ENCODE measurements at places on chromosomes 4 and X. TPM values are rescaled to one million over a fixed set of nuclear protein-coding genes. Genes with fewer than 3 reads are reported as not detected.

GRCh38 chr4:146637621-146638332 lies 916 bp upstream of the POU4F2 start:
- peaks cover 19% of the 10 kb centered on the region for H3K4me1 ChIP-seq
- H3K4me3 ChIP-seq = peak overlapping the region; percentile 82
- peaks cover 98% of the 10 kb centered on the region for H3K27me3 ChIP-seq

GRCh38 chr4:140020457-140021361 lies 133.3 kb downstream of the MAML3 start:
- peak overlapping the region; percentile 11 for H3K4me3 ChIP-seq
- no peaks in the 10 kb centered on the region for H3K36me3 ChIP-seq
- peak overlapping the region; percentile 62 for H3K27ac ChIP-seq
- H3K27me3 ChIP-seq = no peaks in the 10 kb centered on the region
- H3K4me1 ChIP-seq = peaks cover 38% of the 10 kb centered on the region
- DNase-seq = no peak

GRCh38 chrX:739611-740010 lies 109.0 kb downstream of the SHOX start:
- H3K27ac ChIP-seq = no peak overlapping the region
- no peak for DNase-seq
- H3K4me3 ChIP-seq = no peak overlapping the region
- H3K36me3 ChIP-seq = no peaks in the 10 kb centered on the region

The GUCY1A1 gene
- 6.2 TPM for total RNA-seq

The SYNPO2 gene
- 22.9 TPM for total RNA-seq

The NMU gene
- total RNA-seq = 19.4 TPM

The GPR50 gene
- total RNA-seq = 2.1 TPM

The BANK1 gene
- total RNA-seq = 2.5 TPM

The PDLIM3 gene
- 0.93 TPM for total RNA-seq

DNA sequence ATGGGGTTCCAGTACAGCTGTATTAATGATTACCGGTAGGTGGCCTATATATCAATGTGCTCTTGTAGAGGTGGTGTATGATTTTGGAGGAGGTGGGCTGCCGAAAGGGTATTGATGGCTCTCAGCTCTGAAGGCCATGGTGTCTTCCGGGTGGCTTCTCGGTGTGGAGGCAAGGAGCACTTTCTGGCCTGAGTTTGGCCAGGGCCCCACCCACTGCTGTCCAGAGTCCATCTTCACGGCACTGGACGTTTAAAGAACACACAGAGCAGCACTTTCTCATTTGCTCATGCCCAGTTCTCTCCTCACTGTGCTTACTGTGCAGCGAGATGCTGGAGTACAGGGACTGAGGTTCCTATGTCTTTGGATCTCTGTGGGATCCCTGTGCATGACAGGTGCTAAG lies 16.1 kb downstream of the BST1 start:
- no peak overlapping the region for H3K4me3 ChIP-seq
- no peaks in the 10 kb centered on the region for H3K27me3 ChIP-seq
- H3K27ac ChIP-seq = no peak overlapping the region
- no peak for DNase-seq

DNA sequence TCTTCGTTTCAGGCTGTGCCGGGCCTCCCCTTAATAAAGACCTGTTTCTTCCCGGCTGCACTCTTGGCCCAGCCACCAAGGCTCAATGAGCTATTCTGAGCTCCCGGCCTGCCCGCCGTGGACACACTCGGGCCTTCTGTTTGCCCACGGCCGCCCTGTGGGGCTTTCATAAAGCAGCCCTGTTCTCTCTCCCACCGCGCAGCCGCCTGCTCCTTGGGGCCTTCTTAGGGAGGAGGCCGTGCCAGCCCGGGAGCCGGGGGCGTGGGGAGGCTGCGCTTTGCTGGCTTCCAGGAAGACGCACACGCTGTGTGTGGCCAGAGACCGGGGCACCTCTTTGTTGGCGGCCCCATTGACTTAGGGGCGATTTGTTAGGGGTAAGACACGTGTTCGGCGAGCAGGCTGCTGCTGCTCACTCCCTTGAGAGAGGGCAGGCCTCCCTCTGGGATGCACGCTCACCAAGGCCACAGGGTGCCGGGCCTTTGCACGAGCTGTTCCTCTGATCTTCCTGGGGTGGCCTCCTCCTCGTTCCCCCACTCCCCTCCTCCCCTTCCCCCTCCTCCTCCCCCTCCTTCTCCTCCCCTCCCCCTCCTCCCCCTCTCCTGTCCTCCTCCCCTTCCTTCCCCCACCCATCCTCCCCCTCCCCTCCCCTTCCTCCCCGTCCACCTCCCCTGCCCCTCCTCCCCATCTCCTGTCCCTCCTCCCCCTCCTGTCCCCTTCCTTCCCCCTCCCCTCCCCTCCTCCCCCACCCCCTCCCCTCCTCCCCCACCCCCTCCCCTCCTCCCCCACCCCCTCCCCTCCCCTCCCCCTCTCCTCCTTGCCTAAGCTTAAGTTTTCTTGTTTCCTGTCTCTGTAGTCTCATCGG lies 11.3 kb downstream of the BLOC1S4 start:
- no peak for DNase-seq
- H3K4me1 ChIP-seq = peaks cover 16% of the 10 kb centered on the region
- no peaks in the 10 kb centered on the region for H3K27me3 ChIP-seq
- H3K27ac ChIP-seq = peak overlapping the region; percentile 39

DNA sequence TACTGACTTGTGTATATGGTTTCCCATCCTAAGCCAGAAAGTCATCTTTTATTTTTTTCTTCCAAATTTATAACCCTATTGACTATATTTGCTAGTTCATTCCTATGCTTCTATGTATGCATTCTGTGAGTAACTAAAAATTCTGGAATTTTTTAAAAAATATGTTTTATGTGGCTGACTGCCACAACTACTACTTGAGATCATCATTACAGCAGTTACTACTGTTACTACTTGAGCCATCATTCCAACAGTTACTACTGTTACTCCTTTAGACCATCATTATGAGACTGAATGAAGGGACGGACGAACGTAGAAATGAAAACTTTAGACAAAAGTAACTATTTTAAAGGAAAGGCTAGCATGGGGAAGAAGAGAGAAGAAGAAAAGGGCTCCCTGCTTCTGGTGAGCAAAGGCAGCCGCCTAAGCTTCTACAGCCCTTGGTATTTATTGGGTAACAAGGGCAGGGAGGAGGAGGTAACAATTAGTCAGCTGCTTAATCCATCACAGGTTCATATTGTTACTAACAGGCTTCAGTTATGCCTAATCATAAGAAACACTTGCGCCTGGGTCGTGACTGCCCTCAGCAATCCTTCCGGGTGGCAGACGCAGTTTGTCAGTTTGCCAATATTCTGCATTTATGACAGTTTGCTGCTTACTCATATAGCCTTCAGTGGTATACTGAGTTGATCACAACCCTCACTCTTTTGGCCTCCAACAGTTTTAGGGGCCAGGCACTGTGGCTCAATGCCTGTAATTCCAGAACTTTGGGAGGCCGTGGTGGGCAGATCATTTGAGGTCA lies 80.4 kb downstream of the PDLIM5 start:
- peaks cover 29% of the 10 kb centered on the region for H3K4me1 ChIP-seq
- no peaks in the 10 kb centered on the region for H3K27me3 ChIP-seq
- peak overlapping the region; percentile 49 for H3K27ac ChIP-seq
- H3K36me3 ChIP-seq = peaks cover 4% of the 10 kb centered on the region
- no peak overlapping the region for H3K4me3 ChIP-seq

DNA sequence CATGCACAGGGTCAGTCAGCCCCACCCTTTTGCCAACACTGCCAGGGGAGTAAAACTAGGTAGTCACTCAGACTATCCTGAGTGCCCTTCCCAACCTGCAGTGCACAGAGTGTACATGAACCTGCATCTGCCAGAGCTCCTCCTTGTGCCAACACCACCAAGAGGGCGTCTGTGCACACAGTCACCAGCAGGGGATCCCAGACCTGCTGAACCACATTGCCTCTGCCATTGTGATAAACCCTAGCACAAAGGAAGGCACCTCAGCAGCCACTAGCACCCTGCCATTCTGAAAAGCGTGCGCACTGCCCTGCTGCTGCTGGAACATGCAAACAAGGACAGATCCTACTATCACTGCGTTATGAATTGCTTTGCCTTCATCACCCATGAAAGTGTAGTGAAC lies 247.8 kb upstream of the POU3F4 start:
- no peak overlapping the region for H3K4me3 ChIP-seq
- H3K27me3 ChIP-seq = no peaks in the 10 kb centered on the region
- no peaks in the 10 kb centered on the region for H3K36me3 ChIP-seq
- H3K4me1 ChIP-seq = no peaks in the 10 kb centered on the region

- DNase-seq = no peak
- H3K27me3 ChIP-seq = no peaks in the 10 kb centered on the region
- H3K4me1 ChIP-seq = no peaks in the 10 kb centered on the region
- H3K36me3 ChIP-seq = no peaks in the 10 kb centered on the region
- no peak overlapping the region for H3K27ac ChIP-seq
These were observed 589.9 kb upstream of the GNPDA2 start for GRCh38 chr4:45316257-45316656.

DNA sequence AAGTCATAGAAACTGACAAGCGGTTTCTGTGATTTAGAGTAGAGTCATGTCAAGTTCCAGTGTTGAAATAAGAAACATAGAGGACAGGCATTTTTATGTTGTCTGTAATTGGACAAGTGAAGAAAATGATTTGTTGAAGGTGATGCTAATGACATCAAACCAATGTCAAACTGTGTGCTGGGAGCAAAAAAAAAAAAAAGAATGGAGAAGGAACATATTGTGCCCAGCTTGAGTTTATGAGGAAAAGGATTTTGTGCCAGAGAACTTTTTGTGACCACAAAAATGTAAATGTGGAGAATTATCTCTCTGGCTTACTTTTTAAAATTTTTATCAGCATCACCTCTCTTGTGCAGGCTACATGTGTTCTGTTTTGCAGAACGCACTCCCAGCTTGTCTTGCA lies 495.7 kb downstream of the RAPGEF2 start:
- no peak overlapping the region for H3K27ac ChIP-seq
- no peak for DNase-seq
- H3K36me3 ChIP-seq = no peaks in the 10 kb centered on the region

GRCh38 chr4:39365360-39365759 lies 802 bp downstream of the RFC1 start:
- H3K4me3 ChIP-seq = peak overlapping the region; percentile 95
- DNase-seq = no peak
- H3K4me1 ChIP-seq = peaks cover 11% of the 10 kb centered on the region

The CT55 gene
- not detected for total RNA-seq

GRCh38 chr4:127856813-127857447 lies 23.8 kb upstream of the PLK4 start:
- DNase-seq = no peak
- H3K36me3 ChIP-seq = peaks cover 29% of the 10 kb centered on the region
- peaks cover 3% of the 10 kb centered on the region for H3K4me1 ChIP-seq
- H3K27ac ChIP-seq = peak overlapping the region; percentile 99

DNA sequence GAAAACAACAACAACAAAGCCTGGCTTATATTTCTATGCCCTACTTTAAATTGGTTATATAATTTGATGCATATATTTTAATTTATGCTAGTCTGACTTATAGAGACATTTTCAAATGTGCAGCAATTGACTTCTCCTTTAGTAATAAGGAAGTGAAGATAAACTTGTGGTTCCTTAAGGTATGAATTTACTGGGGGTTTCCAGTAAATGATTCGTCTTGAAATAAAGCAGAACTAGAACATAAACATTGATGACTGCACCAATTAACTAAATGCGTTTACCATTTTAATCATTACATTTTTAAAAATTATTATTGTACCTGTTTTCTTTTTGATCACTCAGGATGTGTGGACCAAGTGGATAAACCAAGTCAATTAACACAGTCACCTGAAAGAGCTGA lies 99.6 kb upstream of the CCSER1 start:
- no peak overlapping the region for H3K27ac ChIP-seq
- DNase-seq = no peak
- peaks cover 4% of the 10 kb centered on the region for H3K4me1 ChIP-seq
- no peaks in the 10 kb centered on the region for H3K27me3 ChIP-seq
- H3K36me3 ChIP-seq = no peaks in the 10 kb centered on the region
- no peak overlapping the region for H3K4me3 ChIP-seq

GRCh38 chr4:86603311-86603885 lies 9.3 kb downstream of the PTPN13 start:
- no peak overlapping the region for H3K27ac ChIP-seq
- no peak for DNase-seq
- H3K36me3 ChIP-seq = peaks cover 16% of the 10 kb centered on the region
- peaks cover 18% of the 10 kb centered on the region for H3K4me1 ChIP-seq

DNA sequence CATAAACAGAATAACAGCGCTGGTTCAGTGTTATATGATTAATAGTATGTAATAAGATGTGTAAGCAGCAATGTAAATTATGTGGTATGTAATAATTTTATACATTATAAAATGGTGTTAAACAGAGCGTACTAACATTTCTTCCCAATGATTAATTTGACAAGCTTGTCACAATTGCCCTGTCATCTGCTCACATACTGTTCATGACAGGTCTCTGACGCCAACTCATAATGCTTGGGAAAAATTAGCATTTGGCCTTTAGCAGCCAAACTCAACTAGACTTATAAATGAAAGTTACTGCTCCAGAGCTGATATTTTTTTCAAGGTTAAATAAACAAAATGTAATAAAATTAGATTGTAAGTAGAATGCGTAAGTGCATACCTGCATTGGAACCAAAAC lies 246.8 kb downstream of the TRAM1L1 start:
- H3K27ac ChIP-seq = no peak overlapping the region
- no peak overlapping the region for H3K4me3 ChIP-seq

DNA sequence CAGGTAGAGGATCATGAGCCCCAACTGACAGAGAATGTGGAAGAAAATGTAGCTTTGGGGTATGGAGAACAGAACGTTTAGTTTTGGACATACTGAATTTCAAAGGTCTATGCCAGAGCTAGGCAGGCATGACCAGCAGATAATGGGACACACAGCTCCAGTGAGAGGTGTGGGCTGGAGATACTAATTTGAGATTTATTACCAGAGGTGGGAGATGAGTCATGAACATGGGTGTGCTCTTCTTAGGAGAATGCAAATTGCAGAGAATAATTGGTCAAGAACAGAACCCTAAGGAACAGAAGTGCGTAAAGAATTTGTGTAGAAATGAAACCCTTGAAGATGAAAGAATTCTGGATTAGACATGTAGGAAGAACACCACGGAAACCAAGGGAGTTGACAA lies 125.2 kb downstream of the PACRGL start:
- no peak for DNase-seq
- no peak overlapping the region for H3K4me3 ChIP-seq

GRCh38 chr4:83238393-83239248 lies 46.0 kb downstream of the COQ2 start:
- H3K36me3 ChIP-seq = no peaks in the 10 kb centered on the region
- H3K4me3 ChIP-seq = no peak overlapping the region
- no peak overlapping the region for H3K27ac ChIP-seq

DNA sequence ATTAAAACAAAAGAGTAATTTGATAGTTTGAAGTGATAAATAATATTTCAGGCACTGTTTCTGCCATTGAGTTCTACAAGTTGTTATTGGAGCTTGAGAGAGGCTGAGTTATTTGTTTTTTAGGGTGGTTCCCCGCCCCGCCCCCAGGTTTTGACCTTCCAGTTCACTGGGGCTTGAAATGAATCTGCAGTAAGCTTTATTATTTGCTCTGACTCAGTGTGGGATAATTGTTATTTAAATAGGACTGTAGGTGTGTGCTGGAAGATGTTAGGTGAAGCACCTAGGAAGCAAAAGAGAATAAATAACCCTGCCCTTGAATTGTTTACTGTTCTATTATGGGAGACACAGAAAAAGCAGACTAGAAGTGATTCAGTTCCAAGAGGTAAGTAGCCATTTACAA lies 81.2 kb upstream of the KCNIP4 start:
- no peaks in the 10 kb centered on the region for H3K27me3 ChIP-seq
- no peak overlapping the region for H3K27ac ChIP-seq
- no peak for DNase-seq

- H3K4me3 ChIP-seq = no peak overlapping the region
- no peaks in the 10 kb centered on the region for H3K36me3 ChIP-seq
- no peak overlapping the region for H3K27ac ChIP-seq
These were observed 485.0 kb upstream of the FAT1 start for GRCh38 chr4:187208651-187209050.

Data from type B pancreatic cell (in vitro differentiated cells).